ENCODE measurements at places on chromosomes 3 and 15.

- no peak for DNase-seq
Measured at GRCh38 chr3:27666272-27666671, 55.9 kb downstream of the EOMES start.

DNA sequence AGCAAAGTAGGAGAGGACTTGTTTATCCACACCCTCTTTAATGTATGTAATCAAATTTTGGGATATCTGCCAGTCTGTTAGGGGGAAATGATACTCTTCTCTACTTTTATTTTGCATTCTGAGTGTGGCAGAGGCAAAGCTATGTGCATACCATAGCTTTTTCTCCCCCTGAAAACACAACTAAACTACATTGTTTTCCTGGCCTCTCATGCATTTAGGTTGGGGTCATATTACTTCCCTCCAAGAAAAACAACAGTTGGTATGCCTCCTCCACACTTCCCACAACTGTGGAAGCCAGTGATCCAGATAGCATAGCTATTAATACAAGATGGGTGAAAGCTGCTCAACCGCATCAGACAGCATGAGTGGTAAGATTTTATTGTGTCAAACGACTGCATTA lies 6.9 kb downstream of the RPL15 start:
- DNase-seq = no peak

DNA sequence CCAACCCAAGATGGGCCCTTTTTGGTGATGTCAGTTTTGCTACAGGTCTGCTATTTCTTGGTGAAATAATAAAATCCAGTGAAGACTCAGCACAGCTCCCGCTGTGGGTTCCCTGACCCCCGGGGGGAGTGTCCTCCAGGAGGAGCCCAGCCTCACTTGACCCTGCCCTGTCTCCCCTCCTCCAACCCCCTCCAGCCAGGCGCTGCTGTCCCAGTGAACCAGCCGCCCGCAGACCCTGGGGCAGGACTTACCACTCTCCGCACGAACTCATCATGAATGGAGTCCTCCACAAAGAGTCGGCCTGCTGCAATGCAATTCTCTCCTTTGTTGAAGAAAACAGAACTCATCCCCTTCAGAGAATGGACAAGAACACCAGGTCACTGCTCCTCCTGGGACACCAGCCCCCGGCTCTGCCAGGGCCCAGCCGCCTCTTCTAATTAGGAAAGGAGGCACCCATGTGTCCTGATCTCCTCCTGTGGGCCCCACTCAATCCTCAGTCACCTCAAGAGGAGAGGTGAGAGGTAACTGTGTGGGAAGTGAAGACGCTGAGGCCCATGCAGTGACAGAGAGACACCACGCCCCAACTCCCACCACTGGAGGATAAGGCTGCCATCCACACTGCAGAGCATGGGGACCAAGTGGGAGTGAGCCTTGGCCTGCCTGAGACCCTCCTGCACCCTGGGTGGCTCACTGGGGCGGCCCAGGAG lies 28.8 kb upstream of the SLC41A3 start:
- peak; percentile 9 for DNase-seq

DNA sequence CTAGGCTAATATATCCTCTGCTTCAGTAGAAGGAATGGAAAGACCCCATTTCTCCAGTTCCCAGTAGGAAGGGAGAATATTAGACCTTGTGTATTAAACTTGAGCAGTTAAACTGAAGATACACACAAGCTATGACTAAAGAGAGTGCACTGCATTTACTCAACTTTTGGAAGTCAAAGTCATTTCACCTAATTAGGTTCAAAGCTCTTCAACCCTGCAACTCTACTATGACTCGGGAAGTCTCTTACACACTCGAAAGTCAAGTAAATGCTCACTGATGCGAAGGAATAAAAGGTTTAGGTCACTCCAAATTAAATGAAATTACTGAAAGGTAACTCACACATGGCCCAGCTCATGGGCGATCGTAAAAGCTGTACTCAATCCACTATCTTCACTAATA lies 33.8 kb downstream of the ADAMTS9 start:
- DNase-seq = no peak

GRCh38 chr3:128998561-128998960 lies 2.5 kb upstream of the EFCC1 start:
- DNase-seq = no peak

- DNase-seq = no peak
Measured at GRCh38 chr3:152193673-152194267, 75.0 kb upstream of the MBNL1 start.

DNA sequence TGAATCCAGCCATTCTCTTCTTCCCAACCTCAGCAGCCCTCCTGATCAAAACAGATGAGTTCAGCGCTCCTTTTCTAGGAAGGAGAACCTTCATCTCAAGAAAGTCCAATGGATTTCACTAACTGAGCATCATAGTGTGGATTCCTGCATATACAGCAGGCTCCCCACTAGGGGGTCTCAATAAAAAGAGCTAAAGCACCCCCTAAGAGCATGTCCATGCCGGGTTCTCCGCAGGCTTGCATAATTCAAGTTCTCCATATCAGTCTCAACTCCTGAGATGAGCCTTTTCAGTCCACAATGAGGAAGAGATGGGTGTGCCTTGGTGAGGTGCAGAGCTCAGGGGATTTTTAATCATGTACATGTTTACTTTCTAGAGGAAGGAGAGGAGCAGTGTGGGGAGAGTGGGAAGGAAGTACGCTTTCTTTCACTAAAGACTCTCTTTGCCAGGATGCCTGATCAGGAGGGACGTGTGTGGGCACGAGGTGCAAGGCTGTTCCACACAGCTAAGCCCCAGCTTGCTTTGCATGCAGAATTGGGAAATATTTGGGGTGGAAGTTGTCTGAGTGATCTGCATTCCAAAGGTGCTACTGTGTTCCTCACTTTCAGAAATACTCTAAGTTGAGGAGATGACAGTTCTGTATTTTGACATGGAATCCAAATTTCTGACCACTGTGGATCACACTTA lies 563.5 kb downstream of the OCA2 start:
- peak; percentile 51 for DNase-seq

- DNase-seq = no peak
Measured at GRCh38 chr15:98547275-98547674, 101.1 kb upstream of the IGF1R start.

- no peak for DNase-seq
Measured at GRCh38 chr15:89149501-89150101, 61.3 kb downstream of the ABHD2 start.

GRCh38 chr15:81024265-81024872 lies 23.6 kb downstream of the TLNRD1 start:
- peak; percentile 63 for DNase-seq

- no peak for DNase-seq
Measured at GRCh38 chr3:72120806-72121778, 336.1 kb upstream of the PROK2 start.

- no peak for DNase-seq
Measured at GRCh38 chr15:29470794-29471193, 201.2 kb upstream of the NSMCE3 start.

DNA sequence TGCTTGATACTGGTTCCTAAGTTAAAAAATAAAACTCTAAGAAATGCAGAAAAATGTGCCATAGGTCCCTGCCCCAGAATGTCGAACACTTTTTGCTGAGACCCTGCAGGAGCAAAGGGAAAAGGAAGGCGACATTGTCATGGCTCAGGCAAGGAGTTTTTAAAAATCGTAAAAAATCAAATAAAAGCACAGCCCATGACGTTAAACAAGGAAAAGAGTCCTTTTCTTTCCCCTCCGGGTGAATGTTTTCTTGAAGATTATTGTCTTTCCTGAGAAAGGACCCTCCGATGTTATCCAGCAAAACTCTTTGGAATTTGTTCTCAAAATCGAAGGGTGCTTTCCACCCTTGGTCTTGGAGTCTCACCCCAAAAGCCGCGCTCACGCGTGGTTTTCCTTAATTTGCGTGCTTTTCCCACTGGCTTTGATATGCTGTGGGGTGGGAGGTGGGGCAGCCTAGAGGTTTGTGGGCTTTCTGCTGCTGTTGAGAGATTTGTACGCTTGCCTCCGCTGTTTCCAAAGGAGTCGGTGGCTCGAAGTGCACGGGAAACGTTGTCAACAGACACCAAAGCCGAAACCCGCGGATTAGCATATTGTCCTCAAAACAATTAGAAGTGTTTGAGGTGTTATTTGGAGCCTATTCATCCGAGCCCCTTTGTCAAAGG lies 2.9 kb downstream of the SOX14 start:
- no peak for DNase-seq

DNA sequence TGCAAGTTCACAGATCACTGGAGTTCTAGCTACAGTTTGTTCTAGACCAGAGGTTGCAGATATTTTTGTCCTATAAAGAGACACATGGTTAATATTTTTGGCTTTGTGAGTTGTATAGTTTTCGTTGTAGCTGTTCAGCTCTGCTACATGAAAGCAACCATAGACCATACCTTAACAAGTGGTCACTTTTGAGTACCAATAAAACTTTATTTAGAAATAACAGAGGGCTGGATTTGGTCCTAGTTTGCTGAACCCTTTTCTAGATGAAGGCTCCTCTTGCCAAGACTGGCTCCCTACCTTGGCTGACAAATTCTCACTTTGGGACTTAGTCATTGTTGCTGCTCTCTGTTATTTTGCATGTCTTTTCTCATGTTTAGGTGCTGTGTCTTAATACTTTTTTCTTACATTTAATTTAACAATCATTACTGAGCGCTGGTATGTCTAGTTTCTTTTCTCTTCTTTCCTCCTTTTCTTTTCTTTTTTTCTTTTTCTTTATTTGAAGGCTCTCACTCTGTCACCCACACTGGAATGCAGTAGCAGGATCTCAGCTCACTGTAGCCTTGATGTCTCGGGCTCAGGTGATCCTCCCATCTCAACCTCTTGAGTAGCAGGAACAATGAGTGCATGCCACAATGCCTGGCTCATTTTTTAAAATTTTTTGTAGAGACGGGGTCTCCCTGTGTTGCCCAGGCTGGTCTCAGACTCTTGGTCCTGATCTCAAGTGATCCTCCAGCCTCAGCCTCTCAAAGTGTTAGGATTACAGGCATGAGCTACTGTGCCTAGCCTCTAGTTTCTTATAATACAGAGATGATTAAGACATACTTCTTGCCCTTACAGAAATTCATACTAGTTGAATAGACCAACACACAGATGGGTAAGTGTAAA lies 227.5 kb downstream of the PTPRG start:
- DNase-seq = no peak

- DNase-seq = no peak
Measured at GRCh38 chr3:193594946-193595689, 2.1 kb downstream of the OPA1 start.

- DNase-seq = no peak
Measured at GRCh38 chr3:9986230-9986725, 363 bp downstream of the EMC3 start.

GRCh38 chr3:182521339-182521738 lies 272.0 kb upstream of the ATP11B start:
- no peak for DNase-seq

DNA sequence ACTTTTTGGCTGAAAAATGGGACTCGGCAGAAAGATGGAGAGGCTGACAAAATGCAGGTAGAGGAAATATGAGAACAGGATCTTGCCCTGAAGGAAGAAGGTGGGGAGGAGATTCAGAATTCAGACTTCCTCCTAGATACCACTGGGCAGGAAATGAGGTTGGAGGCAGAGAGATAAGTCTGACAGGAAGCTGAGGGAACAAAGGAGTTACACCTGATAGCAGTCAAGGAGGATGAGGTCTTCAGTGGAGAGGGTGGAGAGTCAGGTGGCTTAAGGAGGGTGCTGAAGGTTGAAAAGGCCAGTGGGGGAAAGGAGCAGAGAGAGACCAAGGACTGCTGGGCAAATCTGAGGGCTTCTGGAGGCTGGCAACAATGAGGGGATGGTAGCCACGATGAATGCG lies 56.8 kb downstream of the CCR4 start:
- DNase-seq = no peak

GRCh38 chr3:76438971-76439370 lies 600.9 kb upstream of the ROBO2 start:
- DNase-seq = no peak

DNA sequence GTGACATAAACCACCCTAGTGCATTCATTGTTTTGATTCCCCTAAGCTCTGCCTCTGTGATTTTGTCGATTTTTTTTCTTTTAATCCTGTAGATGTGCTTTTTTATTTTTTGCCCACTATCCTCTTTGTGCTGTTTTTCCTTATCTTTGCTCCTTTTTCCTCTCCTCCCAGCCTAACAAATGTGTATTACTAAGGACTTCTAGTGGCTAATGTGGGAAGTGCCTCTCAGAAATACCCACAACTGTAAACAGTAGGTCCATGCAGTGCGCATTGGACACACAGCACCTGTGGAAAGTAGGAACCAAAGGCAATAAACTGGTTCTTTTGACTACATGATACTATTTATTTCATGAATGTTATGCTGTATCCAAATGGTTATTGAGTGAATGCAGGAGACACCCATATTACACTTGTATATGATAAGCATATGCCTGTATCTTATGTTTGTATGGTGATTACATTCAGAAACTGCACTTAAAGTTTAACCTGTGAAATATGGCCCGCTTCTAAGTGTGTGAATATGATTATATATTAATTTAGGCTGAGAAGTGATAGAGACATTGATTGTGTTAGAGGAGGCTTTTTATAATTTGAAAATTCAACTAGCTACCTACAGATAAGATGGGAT lies 147.8 kb downstream of the PLCL2 start:
- no peak for DNase-seq

DNA sequence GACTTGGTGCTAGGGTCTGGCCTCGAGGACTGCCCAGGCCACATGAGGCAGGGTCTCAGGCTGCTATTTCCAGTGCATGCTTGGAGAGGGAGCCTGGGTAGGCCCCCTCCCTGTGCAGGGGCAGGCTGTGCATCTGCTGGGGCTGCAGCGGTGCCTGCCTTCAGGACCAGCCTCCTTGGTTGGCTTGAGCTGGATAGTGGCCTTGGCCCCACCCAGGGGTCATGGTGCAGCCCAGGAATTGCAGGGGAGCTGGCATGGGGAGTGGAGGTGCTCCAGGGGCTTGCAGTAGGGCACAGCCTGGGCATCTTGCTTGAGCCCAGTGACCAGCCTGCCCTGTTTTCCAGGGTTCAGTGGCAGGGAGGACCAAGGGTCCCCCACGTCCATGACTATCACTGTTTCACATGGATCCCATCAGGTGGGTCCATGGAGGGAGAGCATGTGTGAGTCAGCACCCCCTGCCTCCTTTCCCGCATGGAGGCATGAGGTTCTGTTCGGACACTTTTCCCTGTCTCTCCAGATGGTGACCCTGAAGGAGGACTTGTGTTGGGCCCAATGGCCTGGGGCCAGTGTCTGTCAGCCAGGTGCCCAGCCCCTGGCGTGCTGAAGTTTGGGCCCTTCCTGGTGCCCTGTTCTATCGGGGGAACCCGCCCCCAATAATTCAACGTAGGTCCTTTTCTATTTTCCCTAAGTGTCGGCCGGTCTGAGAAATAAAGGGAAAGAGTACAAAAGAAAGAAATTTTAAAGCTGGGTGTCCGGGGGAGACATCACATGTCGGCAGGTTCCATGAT lies 218.6 kb downstream of the SNRPN start:
- DNase-seq = no peak

- no peak for DNase-seq
Measured at GRCh38 chr3:86708893-86709292, 282.1 kb downstream of the VGLL3 start.

Data from dorsolateral prefrontal cortex (tissue), 122 donors.